GM12878 (cell line): ENCODE measurements at places on chromosomes 5 and 9.

DNA sequence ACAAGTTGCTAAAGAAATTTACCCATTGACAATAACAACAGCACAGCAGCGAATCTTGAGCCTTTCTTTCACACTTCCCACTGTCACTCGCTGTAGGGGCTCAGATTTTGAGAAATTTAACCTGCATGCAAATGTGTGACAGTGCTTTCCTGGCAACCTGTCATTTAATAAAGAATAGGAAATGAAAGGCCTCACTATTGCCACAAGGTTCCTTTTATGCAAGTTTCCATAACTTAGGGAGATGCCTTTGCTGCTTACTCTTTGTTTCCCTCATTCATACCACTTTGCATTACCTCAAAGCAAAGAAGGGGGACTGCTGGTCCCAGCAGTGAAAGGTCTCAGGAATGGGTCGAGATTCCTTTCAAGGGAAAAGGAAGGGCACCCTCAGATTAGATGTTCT is 49.5 kb downstream of the PTCD2 start:
- peak; percentile 32 for DNase-seq

DNA sequence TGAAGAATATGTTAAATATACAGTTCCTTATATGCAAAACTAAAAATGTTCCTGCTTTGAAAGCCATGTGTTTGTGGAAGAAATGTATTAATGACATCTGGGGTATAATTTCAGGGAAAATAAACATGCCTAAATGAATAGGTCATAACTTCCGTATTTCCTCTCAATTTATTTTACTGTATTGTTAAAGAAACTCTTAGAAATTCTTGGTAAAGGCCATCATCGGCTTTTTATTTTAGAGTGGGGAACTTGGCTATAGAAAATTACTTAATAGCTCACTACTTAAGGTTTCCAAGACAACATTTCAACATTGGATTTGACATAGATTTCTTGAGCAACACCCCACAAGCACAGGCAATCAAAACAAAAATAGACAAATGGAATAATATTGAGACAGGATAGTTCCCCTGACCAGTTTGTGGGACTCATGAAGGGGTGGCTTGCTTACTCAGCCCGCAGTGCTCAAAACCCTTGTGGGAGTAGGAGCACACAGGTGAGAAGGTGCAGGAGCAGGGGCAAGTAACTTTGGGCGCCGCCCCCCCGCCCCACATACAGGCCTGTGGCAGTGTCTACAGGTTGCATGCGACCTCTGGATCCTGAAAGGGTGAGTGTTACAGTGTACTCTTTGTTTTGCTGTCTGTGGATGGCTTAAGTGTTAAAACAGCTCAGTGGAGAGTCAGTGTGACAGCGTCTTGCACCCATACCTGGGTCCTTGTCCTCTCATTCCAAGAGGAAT is 891.4 kb upstream of the C9orf72 start:
- no peak for DNase-seq

GRCh38 chr5:77022511-77023417 is 7.4 kb upstream of the AGGF1 start:
- no peak for DNase-seq

GRCh38 chr5:128196791-128197190 is 113.2 kb downstream of the SLC12A2 start:
- DNase-seq = no peak

DNA sequence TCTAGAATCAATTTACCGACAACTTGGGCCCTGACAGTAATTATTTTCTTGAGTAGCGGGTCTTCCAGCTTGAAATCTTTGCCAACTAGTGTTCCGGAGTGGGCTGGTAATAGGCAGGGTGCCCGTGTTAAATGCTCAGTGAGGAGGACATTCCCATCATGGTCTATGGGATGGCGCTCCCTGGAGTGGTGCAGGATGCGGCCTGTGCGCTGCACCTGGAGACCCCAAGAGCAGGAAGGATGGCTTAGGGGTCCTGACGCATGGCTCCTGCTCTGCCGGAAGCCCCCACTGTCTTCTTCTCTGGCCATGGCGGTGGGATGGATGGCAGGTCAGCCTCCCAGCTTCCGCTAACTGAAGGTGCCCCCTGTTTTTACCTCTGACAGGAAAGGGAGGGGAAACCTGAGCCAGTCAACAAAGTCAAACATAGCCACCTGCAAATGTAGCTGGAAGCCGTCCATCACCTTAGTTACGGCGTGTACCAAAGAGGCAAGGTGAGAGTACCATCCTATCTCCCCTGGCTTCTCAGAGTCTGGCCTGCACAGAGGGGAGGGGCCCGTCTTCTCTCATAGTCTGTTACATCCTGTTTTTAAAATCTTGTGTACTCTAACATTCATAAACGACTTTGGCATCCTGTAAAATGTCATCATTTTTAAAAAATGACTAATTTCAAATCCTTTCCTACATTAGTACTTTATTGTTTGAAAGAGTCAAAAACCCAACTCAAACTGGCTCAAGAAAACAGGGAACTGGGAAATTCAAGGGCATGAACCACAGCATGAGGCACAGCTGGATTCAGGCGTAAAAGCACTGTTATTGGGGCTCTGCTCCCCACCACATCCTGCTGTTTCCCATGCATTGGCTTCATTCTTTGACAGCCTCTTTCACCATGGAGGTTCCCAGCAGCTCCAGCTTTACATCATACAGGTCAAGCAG is 28.5 kb upstream of the UNC5A start:
- DNase-seq = no peak

GRCh38 chr9:10104774-10105173 is 508.0 kb downstream of the PTPRD start:
- no peak for DNase-seq

DNA sequence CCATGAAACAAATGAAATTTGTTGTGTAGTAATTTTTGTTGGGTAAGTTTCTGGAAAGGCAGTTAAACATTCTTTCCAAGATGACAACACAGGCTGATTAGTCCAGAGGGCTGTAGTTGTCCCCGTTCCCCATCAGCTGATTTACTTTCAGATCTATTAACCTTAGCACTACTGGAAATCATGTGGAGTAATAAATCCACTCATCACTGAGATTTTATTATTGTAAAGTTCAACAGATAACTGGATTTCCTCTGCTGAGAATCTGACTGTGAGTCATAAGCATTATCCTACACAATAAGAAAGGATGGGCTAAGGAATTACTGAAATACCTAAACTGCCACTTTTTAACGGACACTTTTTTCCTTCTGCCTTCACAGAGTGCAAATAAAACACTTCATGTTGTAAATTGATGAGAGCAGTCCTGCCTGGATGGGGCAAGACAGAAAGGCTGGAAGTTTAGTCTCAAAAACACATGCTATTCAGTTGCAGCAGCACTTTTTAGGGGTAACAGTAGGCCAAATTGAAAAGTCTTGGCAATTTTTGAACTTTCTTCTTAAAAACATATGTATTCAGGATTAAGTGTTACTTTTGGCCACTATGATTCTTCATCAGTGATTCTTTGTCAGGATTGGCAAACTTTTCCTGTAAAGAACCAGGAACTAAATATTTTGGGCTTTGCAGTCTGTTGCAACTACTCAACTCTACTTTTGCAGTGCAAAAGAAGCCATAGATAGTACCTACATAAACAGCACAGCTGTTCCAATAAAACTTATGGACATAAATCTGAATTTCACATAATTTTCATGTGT is 7.0 kb downstream of the STOM start:
- DNase-seq = no peak

DNA sequence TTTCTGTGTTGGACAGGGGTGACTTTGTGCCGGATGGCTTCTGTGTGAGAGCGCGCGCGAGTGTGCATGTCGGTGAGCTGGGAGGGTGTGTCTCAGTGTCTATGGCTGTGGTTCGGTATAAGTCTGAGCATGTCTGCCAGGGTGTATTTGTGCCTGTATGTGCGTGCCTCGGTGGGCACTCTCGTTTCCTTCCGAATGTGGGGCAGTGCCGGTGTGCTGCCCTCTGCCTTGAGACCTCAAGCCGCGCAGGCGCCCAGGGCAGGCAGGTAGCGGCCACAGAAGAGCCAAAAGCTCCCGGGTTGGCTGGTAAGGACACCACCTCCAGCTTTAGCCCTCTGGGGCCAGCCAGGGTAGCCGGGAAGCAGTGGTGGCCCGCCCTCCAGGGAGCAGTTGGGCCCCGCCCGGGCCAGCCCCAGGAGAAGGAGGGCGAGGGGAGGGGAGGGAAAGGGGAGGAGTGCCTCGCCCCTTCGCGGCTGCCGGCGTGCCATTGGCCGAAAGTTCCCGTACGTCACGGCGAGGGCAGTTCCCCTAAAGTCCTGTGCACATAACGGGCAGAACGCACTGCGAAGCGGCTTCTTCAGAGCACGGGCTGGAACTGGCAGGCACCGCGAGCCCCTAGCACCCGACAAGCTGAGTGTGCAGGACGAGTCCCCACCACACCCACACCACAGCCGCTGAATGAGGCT is at the start of gene ADRB2:
ADRB2 (plus strand) TSS at position 559 of the 686 bp plus-strand sequence. CDS start 221 bp downstream, outside the sequence.
- DNase-seq = peak; percentile 72

GRCh38 chr9:121495976-121496375 is 3.7 kb downstream of the GGTA1 start:
- no peak for DNase-seq

DNA sequence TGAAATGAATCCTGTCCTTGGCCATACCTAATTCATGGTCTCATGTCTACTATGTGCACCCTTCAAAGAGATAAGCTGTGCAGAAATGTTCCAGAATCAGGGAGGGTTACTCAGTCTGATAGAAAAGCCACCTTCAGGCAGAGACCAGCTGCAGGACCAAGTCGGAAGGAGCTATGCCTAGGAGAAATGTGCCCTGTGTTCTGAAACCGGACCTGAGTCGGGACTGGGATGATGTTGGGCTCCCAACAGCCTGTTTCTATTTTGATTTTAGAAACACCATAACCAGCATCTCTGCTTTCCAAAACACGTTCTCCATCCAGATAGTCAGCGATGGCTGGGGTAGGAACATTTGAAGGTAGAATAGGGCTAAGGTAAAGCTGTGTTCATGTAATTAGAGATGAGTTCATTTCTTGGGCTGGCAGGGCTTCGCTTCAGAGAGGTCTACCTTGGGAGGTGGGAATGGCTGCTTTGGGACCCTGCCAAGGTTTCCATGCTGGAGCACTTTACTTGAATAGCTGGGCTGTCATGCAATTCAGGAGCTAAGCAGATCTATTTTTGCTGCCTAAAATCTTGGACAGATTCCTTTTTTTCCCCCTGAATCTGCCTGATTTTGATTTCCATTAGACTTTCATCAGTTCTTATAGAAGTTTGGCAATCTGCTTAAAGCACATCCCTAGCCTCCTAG is 2.8 kb downstream of the ADCY2 start:
- no peak for DNase-seq

DNA sequence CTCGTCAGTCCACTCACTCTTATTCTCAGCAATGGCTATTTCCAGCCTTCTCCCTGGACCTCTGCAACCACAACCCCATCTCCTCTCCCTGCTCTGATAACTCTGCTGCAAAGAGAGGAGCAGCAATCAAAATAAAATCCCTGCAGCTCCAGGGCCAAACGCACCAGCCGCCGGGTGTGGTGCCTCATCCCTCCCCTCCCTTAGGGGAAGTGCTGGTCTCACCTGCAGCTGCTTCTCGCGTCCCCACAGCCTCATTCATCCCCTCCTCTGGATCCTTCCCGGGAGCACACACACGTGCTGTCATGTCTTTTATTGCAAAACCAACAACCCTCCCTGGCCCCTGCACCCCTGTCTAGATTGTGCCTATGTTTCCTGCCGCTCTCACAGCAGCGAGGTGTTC is 77.8 kb downstream of the TENT4A start:
- DNase-seq = no peak

GRCh38 chr5:132556153-132556762 is 519 bp upstream of the RAD50 start:
- DNase-seq = no peak

GRCh38 chr9:84170521-84171141 is 169.9 kb downstream of the SLC28A3 start:
- DNase-seq = no peak

- no peak for DNase-seq
Observed at GRCh38 chr5:14767053-14767452, 102.5 kb downstream of the OTULIN start.

- DNase-seq = no peak
Observed at GRCh38 chr9:120391691-120392090, 188.3 kb downstream of the CDK5RAP2 start.

DNA sequence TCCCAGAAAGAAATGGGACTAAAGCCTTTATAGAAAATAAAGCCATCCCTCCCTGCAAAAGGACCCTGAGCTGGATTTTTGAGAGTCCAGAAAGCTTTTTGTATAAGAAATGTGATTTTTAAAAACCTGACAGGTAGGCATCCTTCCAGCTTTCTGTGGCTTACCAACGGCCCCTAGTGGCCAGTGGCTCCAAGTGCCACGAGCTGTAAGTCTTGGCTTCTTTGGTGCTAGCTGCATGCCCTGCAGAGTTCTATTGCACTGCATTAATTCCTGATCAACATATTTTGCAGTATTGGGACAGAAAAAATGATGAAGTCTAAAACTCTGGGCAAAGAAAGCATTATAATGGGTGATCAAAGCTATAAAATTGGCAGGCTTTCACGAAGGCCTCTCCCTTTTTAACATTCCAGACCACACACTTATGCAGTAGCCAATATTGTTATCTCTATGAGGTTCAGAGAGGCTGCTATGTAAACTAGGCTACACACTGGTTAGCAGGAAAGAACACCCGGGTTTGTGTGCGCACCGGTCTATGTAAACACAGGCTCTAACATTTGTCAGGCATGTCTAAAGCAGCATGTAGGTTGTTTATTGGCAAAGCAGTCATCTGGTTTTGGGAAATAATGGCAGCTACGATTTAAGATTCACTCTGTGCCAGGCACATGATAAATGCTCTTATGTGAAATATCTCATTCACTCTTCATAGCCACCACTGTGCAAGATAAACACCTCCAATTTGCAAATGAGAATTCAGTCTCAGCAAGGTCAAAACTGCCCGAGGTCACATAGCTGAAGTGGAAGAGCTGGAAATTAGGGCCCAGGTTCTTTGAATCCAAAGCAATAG is 55.2 kb downstream of the NMUR2 start:
- no peak for DNase-seq

- DNase-seq = no peak
Observed at GRCh38 chr5:109345699-109346098, 64.1 kb downstream of the PJA2 start.

DNA sequence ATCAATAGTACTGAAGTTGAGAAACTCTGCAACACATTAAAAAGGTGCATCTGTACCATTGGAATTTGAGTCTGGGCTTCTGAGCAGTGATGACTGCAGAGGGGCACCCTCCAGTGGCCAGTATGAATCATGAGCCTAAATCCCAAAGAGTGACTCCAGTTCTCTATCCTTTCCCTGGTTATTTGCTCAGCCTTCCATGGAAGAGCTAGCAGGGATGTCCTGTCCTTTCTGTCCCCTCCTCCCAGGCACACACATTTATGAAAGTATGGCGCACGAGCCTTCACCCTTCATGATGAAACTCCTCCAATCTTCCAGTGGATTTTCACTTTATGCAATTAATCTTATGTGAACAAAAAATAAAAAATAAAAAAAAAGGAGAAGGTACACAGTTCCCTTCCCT is 81.0 kb downstream of the ESM1 start:
- no peak for DNase-seq
